ENCODE measurements at places on chromosomes 16 and 17.

GRCh38 chr17:40518401-40519088, 17.1 kb upstream of the TNS4 start:
- no peak for DNase-seq

DNA sequence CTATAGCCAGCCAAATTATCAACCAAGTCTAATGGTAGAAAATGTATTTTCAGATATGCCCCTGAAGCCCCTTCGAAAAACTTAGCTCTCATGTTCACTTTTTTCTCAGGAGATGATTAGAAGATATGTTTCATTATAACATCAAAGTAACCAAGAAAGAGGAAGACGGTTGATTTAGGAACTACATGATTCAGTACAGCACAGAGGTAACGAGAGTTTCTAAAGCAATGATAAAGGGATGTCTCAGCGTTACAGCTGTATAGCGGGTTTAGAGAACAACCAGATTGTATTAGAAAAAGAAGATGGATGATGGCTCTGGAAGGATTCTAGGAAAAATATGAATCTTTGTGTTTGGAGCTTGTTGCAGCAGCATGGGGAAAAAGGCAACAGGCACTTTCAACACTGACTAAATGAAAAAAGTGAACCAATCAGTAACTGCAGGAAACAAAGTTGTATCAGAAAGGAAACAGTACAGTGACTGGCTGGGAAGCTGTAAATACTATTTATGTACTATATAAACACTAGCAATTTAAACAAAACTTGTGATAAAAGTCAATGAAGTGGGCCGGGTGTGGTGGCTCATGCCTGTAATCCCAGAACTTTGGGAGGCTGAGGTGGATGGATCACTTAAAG, 21.5 kb downstream of the MBTD1 start:
- no peak for DNase-seq

- no peak for DNase-seq
These were observed 7.3 kb downstream of the TEX2 start for GRCh38 chr17:64255764-64256163.

- no peak for DNase-seq
These were observed 154.8 kb upstream of the CDH5 start for GRCh38 chr16:66211651-66212050.

DNA sequence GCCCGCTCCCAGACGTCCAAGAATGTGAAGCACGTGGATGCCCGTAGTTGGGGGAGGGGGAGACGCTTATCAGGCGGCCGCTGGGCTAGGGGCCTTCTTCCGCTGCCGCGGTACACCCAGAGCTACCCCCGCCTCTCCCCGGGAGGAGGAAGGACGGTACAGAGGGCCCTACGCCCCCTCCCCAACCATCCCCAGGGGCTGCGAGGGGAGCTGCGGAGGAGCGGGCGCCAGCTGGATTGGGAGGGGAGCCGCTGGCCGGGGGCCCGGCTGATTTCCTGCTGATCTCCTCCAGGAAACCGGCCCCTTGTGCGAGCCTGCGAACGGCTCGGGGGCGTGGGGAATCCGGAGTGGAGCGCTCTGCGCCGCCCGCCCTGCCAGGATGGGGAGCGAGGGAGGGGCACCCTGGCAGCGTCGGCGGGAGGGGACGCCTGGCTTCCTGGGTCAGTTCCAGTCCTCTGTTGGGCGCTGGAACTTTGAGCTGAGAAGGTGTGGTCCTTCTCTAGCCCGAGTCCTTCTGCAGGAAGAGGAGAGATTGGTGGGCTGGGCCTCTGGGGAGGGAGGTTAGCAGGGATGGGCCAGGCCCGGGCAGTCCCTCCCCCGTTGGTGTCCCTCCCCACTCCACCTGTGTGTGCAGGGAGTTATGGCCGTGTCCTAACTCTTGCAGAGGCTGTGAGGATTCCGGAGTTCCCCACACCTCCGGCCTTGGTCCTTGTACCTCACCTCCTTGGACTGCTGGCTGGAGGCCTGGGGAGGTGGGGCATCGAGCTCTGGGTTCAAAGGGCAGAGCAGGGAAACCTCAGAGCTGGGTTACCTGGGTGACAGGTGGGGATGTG, 19.2 kb downstream of the GJD3 start:
- DNase-seq: peak; percentile 74

GRCh38 chr17:42781639-42782165, 1.3 kb downstream of the WNK4 start:
- DNase-seq: no peak

- DNase-seq: no peak
These were observed 105.9 kb downstream of the SALL1 start for GRCh38 chr16:51045186-51045585.

DNA sequence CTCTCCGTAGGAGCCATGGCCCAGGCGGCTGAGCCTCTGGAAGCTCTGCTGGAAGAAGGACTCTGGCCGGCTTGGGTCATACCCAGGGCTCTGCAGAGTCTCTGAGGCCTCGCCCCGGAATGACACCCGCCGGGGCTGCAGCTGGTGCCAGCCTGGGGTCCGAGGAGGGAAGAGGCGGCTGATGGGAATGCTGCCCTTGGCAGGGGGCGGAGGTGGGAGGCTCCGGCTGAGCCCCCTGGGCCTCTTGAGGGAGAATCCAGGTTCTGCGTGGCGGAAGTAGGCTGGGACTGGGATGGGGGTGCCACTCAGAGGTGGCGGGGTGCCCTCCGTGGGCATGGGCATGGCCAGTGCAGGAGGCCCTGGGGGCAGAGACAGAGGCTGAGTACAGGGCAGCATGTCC, 3.6 kb downstream of the PKMYT1 start:
- no peak for DNase-seq

DNA sequence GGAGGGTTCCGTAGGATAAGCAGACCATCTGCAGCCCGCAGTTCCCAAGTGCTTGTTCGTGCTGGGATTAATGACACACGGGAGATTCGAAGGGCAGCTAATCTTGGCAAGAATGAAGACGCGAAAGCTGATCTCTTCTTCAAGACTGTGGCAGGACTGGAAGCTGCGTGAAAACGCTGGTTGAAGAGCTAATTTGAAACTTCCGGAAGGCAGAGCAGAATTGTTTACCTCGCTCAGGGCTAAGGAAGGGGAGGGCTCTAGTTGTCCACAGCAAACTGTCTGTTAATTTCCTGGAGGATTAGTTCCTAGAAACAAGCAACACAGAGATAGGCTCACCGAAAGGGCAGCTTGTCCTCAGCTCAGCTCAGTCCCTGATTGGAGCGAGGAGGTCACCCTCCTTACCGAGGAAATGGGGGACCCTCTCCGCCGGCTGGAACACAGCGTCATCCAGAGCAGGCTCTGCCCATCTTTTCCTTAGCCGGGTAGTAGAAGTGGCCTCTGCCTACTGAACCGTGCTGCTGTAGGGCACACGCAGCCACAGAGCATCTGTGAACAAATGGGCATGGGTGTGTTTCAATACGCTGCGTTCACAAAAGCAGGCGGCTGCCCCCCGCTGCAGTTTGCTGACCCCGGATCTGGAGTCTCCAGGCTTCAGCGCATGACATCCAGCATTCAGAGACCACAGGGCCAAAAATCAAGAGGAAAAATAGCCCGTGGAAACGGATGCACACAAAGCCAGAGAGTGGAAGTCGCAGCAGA, 16.7 kb upstream of the BAIAP2 start:
- DNase-seq: no peak

GRCh38 chr17:79174905-79175856, 100.6 kb downstream of the ENGASE start:
- no peak for DNase-seq

DNA sequence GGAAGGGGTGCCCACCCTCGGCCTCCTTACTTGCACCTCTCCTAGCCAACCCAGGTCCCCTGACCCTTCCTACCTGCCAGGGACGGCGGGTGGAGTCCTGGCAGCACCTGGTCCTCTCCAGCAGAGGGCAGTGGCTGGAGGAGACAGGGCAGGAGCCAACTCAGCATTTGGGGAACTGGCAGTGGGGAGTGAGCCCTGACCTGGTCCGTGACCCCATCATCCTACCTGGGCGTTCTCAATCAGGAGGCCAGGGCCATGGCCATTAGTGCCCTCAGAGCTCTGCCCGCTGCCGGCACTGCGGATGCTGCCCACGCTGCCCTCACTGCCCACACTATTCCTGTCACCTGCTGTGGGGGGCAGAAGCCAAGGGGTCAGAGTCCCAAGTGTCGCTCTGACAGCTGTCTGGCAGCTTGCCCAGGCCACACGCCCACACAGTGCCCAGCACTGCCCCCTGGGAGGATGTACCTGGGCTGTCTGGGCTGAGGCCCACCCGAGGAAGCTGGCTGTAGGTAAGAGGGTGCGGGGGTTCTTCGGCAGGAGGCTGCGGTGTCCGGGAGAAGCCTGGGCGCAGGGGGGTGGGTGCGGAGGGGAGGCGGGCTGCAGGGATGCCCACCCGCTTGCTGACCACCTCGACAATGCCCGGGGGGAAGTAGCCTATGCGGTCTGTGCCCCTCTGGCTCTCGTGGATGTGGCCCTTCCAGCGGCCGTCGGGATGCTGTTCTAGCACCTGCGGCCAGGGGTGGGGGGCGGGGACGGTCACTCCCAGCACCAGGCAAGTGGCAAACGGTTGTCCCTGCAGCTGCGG, 10.8 kb downstream of the CASKIN2 start:
- DNase-seq: peak; percentile 86

DNA sequence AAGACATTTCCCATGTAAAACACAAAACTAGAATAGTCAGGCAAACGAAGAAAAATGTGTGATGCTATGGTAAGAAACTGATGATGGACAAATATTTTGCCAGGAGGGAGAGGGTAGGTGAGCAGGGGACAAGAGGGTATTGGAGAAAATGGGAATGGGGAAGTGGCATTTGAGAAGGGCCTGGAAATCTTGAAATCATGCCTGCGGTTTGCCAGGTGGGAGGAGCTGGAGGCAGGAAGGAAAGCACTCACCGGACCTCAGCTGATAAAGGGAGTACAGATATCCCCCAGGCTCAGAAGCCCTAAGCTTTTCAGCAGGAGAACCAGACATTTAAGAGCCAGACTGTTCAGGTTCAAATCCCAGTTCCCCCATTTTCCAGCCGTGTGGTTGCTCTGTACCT, 103.6 kb downstream of the GSG1L start:
- DNase-seq: no peak

DNA sequence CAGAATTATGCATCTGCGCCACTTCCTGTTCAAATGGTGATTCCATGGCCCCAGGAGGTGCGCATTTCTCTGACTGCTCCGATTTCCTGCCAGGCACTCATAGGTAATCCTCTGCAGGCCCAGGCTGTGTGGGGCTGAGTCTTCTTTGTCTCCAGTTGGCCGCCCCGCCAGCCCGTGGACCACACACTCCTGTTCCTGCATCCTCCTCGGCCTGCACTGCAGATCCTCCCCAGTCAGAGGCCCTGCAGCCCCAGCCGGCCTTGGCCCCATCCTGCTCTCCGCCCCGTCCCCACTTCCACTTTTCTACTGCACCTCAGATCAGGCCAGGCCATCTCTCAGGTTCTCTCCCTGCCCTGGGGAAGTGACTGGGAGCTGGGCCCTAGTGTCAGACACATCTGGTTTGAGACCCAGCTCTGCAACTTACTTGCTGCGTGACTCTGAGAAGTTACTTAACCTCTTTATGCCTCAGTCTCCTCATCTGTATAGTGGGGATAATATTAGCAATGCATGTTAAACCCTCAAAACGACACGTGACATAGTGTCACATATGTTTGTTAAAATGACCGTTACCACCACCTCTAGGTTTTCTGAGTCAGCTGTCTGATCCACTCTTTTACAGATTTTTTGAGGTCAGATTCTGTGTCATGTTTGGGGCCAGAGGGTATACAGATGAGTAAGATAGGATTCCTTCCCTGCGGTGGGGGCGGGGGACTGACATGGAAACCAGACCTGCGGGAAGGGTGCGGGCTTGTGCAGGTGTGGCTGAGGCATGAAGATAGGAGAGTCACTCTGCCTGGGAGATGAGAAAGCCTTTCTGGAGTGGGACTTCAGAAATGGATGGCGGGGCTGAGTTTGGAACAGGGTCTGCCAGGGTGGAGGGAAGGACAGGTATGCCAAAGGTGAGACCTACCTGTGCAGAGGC, 12.8 kb downstream of the RAB11FIP4 start:
- DNase-seq: no peak

DNA sequence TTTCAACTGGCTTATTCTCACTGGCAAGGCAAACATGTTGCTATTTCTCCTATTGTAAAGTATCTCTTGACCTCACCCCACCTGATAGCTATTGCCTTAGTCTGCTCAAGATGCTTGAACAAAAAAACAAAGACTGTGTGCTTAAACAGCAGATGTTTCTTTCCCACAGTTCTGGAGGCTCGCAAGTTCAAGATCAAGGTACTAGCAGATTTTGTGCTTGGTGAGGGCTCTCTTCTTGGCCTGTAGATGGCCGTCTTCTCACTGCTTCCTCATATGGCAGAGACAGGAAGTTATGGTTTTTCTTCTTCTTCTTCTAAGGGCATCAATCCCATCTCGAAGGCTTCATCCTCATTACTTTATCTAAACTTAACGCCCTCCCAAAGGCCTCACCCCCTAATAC, 109.7 kb upstream of the CLEC3A start:
- DNase-seq: no peak

DNA sequence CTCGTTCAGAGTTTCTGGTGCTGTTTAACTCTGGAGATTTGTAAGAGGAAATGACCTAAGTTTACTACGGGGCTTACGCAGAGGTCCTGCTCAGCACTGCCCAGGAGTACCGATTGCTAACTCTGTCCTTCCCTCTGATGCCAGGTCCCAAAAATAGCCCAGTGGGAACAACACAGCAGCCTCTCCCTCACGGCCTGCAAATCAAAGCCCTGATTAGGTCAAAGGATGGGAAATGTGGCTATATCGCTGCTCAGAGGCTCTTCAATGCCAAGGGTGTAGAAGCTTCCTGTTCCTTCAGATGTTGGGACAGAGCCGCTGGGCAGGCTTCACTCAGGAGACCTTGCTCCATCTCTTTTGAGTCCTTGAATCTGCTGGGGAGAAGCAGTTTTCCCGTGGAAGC, 174.2 kb upstream of the KCNJ16 start:
- DNase-seq: no peak

DNA sequence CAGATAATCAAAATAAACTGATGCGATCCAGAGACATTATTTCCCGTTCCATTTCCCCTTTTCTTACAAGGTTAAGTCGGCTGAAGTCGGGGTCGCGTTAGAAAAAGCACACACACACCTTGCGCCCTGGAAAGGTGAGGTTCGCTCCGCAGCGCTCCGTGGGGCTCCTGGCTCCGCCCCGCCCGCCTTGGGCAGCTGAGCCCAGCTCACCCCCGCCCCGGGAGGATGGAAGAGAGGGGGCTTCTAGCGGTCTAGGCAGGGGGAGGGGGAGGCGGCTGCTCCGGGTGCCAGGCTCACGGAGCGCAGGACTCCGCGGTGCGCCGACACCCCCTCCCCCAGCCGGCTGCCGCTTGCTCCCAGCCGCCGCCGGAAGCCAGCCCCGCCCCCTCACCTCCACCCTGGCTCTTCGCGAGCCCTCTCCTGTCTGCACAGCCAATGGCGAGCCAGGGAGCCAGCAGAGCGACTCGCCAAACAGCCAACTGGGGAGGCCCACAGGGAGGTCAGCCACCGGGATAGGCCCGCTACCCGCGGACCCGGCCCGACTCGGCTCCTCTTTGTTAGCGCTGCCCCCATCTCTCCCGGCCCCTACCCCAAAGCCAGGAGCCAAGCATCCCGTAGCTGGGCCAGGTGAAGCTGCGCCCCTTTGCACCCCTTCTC, 30.4 kb downstream of the FAM222B start:
- DNase-seq: peak; percentile 98

DNA sequence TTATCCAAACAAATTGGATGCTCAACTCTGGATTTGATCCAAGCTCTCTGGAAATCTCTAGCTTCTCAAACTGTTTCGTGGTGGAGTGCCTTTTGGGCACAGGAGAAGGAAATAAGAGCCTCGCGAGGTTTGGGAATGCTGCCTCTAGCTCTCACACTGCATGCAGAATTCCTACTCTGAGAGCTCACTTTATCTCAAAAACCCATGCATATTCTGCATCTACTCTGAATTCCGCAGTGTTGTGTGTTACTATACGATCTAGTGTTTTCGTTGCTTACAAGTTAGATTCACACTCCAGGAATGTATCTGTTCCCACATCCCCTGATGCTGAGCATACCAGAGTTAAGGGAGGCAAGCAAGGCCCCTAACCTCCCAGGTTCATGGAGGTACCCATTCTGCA, 462.7 kb downstream of the WWOX start:
- no peak for DNase-seq
